ENCODE measurements at places on chromosomes 3 and 15.

DNA sequence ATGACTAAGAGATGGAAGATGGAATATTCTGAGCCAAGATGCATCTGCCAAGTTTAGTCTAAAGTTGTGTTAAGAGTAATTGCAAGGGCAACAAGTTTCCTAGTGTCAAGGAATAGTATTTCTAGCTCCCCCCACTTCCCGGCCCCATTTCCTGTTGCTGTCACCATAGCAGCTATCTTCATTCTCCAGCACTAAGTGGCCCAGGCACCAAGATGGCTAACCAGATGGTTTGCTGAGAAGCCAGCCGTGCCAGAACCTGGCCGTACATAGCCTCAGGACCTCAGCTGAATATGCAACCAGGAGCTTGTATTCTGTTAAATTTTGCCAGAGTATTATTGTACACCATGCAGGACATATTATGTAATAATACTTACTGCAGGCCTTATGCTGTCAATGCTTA lies 108.8 kb upstream of the UMPS start:
- DNase-seq, result no peak

GRCh38 chr3:10206166-10206511 lies 41.4 kb downstream of the IRAK2 start:
- no peak for DNase-seq

GRCh38 chr15:62119227-62119864 lies 45.7 kb downstream of the C2CD4B start:
- DNase-seq, result no peak

- DNase-seq, result no peak
These were observed 430.6 kb downstream of the MECOM start for GRCh38 chr3:169232863-169233262.

- DNase-seq, result no peak
These were observed 63.9 kb downstream of the CGNL1 start for GRCh38 chr15:57440167-57440566.

- DNase-seq, result no peak
These were observed 155.6 kb upstream of the SLC2A2 start for GRCh38 chr3:171181907-171182690.

DNA sequence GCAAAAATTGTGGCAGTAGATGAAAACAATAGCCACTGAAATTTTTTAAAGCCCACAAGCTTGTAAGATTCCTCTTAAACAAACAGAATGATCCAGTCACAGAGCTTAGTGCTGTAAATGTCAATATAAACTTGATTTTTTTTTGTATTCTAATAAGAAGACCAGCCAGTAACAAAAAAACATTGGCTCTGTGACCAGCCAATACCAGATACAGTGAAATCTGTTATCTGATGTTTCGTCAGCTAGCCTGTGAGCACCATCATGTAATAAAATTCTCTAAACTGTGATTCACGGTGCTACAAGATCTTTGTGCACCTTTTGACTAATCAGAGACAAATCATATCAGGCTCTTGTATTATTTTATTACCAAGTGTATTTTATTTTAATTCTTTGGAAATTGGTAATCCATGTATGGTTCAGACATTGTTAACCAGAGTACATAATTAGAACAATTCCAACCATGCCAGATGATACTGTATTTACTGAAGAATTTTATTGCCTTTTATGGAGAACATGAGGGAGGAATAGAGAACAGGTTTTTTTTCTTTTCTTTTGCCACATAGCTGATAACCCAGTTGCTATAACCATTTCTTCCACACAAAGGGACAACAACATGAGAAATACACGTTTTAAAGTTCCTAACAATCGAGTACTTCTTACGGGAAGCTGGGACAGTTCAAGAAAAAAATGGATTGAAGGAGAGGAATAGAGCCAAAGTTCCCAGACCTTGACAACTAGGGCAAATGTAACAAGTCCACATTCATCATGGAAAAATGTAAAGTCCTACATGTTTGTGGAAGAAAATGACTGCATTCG lies 71.9 kb downstream of the FILIP1L start:
- no peak for DNase-seq

DNA sequence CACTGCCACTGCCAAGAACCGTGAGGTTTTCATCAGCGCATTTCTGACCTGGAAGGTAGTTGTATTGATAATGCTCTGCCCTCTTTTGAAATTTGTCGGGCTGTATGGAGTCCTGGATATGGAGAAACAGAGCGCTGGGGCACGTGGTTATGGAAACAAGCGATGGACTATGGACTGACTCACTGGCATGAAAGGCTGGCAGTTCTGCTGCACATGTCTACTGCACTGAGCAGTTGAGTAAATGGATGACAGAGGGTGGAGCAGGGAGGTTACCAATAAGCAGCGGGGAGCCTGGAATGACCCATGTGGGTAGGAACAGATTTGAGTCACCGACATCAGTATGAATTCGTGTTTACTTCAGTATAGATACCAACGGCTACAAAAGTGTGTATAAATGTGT lies 429.5 kb downstream of the OCA2 start:
- no peak for DNase-seq

DNA sequence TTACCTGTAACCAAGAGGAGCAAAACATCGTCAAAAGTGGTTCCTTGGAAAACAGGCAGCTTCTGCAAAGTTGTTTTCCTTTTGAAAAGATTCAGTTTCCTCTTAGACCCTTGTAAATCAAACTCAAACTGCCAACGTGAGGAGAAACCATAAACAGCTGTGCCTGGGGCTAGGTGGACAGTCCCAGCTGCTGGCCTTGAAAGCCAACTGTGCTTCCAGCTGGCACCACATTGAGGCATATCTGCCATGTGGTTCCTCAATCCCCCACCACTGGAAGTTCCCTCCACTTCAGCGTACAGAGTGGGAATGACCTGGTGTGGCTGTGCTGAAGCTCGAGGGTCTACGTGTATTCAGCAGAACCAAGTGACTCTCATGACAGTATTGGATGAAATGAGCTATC lies 40.9 kb downstream of the HRH1 start:
- DNase-seq, result no peak

DNA sequence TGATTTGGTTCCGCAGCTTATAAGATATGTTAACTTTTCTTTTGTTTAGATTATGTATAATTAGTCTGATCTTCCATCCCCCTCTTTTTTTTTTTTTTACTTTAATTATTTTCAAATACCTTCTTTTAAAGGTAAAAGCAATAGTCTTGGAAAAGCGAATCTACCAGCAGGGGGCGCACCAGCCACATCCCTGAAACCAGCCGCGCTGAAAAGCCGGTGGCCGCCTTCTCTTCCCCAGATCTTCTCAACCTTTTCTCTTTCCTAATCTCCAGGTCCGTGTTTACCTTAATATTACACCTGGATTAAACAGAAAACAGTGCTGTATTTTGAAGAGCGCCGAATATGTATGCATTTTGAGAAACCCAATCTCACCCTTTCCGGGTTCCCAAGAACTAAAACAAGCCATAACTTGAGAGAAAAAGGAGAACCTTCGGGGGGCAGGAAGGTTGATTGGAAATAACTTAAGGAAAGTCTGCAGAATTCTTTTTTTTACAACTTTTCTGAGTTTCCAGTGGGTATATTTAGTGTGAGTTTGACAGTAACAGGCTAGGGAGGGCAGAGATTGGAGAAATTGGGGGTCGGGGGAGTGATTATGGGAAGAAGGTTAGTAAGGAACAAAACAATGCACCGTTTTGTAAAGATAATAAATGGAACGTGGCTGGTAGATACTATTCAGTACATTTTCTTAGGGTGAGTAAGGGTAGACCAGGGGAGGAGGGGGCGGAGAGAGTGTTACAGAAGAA lies 2.0 kb upstream of the SOX2 start:
- DNase-seq, result peak; percentile 45

GRCh38 chr3:154588831-154589230 lies 158.8 kb upstream of the GPR149 start:
- no peak for DNase-seq

- no peak for DNase-seq
These were observed 26.0 kb downstream of the MASP1 start for GRCh38 chr3:187265461-187265955.

DNA sequence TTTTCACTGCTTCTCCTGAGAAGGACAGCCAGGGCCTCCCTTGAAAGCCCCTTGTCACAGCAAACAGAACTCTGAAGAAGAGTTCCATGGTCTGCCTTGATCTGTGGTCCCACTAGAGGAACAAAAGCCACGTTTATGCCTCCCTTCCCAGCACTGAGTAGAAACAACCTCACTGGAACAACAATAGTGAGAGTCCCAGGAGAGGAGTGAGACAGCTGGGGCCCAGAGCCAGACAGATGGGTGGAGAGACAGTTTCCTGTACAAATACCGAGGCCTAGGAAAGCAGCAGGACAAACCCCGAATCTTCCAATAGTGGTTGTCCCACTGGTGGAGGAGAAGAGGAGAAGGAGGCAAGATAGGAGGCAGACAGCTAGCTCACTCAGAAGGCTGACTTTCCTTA lies 106.1 kb downstream of the WDR76 start:
- DNase-seq, result no peak

DNA sequence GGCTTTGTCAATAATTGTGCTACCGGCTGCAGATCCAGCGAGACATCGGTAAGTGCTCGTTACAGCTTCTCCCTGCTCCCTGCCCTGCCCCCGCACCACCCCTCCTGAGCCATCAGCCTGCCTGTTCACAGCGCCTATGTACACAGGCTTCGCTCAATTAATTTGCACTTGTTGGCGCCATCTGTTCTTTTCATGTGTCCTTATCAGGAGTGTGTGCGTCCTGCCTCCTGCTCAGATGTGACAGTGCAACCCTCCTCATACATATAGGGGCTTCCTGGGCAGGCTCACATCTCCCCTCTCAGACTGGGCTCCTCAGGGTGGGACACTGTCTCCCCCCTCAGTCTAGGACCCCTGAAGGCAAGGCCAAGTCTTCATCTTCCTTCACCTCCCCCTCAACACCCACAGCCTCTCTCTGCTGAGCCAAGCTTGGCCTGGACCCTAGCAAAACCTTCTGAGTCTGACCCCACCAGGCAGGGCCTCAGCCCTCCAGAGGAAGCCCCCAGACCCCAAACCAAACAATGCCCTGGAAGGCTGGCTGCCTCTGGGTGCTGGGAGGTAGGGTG lies 54.9 kb downstream of the CYP11A1 start:
- DNase-seq, result no peak

- DNase-seq, result no peak
These were observed 272.0 kb downstream of the OCA2 start for GRCh38 chr15:27826902-27827714.

DNA sequence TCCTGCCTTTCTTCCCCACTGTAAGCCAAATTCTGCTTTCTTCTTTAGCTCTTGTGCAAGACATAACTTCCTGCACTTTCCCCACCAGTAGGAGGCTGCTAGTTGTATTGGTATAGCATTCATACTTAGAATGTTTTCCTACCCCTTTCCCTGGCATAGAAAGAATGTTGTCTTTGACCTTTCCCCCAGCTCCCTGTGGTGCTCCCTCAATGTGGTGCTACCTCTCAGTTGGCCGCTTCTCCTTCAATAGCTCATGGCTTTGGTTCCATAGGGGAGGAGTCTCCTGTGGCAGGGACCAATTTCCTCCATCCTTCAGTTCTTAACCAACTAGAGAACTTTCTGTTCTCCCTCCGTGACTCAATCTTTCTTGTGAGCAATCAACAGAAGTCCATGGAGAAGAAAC lies 67.5 kb upstream of the AKAP13 start:
- DNase-seq, result no peak

DNA sequence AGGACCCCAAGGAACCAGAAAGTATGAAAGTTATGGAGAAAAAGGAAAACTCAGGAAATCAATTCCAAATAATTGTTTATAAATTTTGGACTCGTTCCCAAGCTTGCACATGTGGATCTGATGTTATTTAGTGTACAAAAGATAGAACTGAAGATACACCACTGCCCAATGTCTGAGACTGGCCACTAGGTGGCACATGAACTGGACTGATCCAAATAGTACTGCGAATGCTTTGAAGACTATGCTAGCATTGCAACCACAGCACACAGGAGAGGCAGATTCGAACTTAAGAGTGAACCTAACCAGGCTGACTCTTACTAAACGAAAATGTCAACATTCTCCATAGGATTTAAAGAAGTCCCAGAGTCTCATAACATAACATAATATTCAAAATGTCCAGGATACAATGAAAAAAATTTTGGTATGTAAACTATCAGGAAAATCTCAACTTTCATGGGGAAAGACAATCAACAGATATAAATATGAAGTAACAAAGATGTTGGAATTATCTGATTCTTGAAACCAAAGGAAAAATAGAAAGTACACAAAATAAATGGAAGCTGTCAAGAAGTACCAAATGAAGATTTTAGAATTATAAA lies 596.7 kb downstream of the FGF12 start:
- no peak for DNase-seq

DNA sequence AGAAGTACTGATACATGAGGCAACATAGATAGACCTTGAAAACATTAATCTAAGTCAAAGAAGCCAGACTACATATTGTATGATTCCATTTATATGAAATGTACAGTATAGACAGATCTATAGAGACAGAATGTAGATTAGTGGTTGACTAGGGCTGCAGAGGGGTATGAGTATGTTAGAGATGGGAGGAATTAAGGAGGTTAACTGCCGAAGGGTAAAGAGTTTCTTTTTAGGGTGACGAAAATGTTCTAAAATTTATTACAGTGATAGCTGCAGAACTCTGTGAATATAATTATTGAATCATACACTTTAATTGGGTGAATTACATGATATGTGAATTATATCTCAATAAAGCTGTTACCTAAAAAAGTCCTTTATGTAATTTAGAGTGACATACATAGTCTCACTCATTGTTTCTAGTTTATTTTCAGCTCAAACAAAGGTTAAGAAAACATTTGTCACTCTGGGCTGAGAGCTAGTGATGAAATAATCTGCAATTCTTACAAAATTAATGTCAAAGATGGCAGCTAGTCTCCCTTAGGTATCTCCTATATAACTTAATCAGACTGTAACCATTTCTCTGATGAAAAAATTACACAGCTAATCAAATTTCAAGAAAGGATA lies 61.4 kb downstream of the DENND4A start:
- DNase-seq, result no peak

- DNase-seq, result no peak
These were observed at the start of gene UTS2B for GRCh38 chr3:191329654-191330529. Gene UTS2B, minus strand, starts transcription at chr3:191330526. Its CDS starts 48,337 bp downstream, at chr3:191282189.

- no peak for DNase-seq
These were observed 888 bp downstream of the PPP2R3A start for GRCh38 chr3:135966271-135966961.

DNA sequence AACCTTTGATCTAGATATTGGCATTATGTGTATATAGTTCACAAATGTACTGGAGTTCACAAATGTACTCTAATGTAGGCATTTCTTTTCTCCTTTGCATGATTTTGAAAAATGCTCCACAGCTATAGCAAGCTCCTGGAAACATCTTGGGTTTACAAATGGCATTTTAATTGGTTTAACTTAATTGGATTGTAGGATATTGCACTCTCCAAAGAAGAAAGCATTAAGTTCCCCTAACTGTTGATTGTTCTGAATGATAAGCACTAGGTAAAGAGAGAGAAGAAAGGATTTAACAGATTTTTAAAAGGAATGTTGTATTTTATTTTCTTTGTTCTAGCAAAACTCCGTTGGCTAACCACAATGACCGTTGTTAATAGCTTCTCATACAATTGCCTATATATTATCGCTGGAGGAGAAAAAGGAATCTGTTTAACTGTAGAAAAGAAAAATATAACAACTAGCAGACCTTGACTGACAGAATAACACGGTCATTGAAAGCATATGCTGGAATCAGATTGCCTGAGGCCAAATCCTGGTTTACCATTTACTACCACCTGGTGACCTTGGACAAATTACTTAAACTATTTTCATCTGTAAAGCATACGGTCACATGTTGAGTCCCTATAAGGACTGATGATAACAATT lies 170.8 kb downstream of the PEX5L start:
- no peak for DNase-seq

Measured in activated CD8-positive, alpha-beta memory T cell treated with anti-CD3 and anti-CD28 coated beads for 1 hour (primary cell).